ENCODE measurements at places on chromosomes 1 and 21.

- peak; percentile 7 for DNase-seq
Measured at GRCh38 chr1:12001249-12001917, 17.9 kb upstream of the MIIP start.

GRCh38 chr1:218332416-218332815, 12.7 kb upstream of the TGFB2 start:
- DNase-seq, result no peak

GRCh38 chr1:208054485-208054884, 143.6 kb upstream of the CD34 start:
- no peak for DNase-seq

DNA sequence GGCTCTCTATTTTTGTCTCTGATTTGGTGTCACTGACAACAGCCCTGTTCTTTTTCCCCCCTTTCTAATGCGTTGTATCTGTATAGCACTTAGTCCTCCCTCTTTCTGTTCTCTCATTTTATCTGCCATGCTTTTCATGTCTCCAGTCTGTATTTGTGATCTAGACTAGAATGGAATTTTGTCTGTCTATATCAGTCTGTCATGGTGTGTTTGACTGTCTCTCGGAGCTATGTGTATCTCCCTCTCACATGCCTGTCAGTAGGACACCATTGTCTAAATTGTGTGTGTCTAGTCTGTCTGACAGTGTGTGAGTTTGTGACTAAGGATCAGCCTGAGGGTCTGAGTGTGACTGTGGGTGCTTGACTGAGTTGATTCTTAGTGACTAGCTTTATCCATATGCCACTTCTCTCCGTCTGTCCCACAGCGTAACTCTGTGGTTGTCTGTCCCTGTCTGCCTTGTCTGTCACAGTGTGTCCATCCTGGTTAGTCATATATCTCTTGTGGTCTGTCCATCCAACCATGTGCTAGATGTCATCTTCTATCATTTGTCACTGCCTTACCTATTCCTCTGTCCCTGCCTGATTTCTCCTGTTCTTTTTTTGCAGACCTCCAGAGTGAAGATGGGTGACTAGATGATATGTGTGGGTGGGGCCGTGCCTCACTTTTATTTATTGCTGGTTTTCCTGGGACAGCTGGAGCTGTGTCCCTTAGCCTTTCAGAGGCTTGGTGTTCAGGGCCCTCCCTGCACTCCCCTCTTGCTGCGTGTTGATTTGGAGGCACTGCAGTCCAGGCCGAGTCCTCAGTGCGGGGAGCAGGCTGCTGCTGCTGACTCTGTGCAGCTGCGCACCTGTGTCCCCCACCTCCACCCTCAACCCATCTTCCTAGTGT, 1.4 kb upstream of the B4GALT2 start:
- no peak for DNase-seq

- peak; percentile 73 for DNase-seq
Measured at GRCh38 chr1:33429856-33430691, 821 bp downstream of the PHC2 start.

DNA sequence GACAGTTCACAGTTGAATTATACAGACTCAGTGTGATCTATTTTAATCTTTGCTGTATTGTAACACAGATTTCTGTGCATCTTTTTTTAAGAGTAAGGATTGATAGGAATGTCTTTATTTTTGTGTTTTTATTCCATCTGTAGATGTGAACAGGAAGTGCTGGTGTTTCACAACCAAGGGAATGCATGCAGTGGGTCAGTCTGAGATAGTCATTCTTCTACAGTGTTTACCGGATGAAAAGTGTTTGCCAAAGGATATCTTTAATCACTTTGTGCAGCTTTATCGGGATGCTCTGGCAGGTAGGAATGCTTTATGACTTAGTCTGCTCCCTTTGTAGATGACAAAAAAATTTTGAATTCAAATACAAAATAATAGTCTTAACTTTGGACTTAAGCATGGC, 84.5 kb downstream of the CC2D1B start:
- DNase-seq, result no peak

- DNase-seq, result no peak
Measured at GRCh38 chr1:228142155-228142691, 2.1 kb downstream of the GUK1 start.

GRCh38 chr1:1925437-1926345, 6.6 kb upstream of the TMEM52 start:
- no peak for DNase-seq

DNA sequence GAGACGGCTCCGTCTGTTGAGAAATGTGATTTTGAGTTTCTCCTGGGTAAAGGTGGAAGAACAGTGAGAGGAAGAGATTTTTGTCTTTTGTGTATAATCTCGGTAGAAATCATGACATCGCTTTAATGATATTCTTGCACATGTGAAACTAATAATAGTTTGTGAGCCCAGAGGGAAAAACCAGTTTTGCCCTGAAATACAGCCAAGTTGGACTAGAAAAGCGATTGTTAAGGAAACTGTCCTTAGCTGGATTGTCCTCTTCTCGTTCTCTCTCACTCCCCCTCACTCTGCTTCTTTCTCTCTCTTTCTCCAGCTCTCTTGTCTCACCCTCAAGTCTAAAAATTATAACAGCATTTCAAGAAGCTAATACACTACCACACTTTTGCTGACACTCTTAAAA, 17.1 kb downstream of the KCNJ6 start:
- DNase-seq, result no peak

GRCh38 chr1:10271869-10272268, 61.5 kb downstream of the KIF1B start:
- no peak for DNase-seq

DNA sequence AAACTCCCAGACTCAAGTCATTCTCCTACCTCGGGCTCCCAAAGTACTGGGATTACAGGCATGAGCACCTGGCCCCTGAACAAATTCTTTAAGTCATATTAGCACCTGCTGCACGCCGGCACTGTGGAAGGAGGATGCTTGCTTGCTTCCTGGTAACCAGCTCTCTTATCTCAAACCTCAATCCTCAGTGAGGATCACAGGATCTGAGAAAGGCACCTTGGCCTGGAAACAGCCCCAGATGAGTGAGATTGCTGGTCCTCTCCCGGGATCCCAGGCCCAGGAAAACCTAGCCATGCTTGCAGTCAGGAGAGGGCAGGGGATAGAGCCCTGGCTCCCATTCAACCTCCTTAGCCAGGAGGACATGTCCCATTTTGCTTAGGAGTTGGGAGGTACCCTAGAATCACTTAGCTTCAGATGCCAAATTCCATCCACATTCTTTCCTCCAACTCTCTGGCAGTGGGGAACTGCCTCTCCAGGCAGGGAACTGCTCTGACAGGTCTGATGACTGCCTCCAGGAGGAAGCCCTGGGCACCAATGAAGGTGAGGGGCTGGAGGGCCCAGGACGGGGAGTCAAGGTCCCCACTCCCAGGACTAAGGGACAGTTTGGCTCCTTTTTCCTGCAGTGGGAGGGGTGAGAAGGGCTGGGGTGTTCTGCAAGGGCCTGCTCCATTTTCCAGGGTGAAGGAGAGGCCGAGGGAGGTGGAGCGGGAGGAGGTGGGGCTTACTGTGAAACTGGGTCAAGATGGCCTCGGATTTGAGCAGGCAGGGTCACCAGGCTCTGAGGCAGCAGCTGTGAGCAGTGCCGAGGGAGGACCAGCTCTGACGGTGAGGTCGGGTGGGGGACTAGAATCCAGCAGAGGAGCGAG, 9.5 kb downstream of the GPR37L1 start:
- DNase-seq, result no peak

DNA sequence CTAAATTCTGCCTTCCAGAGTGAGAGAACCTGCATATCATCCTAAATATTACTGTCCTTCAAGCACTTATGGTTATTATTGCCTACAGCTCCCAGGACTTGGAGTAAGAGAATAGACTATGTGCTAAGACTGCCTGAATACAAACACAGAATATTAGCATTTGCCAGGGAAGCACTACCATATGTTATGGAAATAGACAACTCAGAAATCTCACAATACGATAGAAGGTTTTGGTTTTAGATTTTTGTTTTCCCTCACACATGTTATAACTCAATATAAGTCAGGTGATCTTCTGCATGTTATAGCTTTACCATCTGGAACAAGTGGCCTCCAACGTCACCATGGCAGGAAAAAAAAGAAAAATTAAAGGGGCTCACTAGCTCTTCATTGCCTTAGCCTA, 413.9 kb downstream of the LRRIQ3 start:
- DNase-seq, result no peak

- no peak for DNase-seq
Measured at GRCh38 chr1:42282024-42282579, 52.9 kb downstream of the FOXJ3 start.

DNA sequence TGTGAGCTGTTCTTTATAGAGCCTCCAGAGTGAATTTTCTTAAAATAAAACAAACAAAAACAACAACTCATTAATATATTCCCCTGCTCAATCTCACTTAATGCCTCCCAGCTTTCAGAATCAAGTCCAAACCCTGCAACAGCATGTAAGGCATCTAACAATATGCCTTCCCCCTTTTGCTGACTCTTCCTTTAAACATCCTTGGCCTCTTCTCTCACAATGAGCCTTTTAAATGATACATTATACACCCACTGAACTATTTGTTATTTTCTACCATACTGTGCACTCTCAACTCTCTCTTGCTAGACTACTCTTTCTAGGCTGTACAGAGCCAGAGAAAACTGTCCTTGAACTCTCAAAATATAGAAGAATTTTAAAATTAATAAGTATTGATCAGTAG, 115.2 kb upstream of the SNX7 start:
- DNase-seq, result no peak

DNA sequence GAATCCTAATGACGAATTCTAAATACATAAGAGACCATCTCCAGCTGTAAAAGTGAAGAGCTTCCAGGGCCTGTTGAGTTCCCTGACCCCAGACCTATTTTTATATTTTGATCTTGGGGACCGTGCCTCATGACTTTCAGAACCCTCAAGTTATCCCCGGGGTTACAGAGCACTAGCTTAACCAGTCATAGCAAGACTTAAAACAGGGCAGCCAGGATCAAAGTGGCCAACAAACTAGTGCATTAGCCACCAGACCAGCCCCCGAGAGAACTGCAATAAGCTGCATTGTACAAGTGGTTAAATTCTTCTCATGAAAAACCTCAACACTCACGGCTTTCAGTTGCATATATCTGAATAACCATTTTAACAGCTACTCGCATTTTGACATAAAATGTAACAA, 183.0 kb downstream of the BARHL2 start:
- DNase-seq, result no peak

DNA sequence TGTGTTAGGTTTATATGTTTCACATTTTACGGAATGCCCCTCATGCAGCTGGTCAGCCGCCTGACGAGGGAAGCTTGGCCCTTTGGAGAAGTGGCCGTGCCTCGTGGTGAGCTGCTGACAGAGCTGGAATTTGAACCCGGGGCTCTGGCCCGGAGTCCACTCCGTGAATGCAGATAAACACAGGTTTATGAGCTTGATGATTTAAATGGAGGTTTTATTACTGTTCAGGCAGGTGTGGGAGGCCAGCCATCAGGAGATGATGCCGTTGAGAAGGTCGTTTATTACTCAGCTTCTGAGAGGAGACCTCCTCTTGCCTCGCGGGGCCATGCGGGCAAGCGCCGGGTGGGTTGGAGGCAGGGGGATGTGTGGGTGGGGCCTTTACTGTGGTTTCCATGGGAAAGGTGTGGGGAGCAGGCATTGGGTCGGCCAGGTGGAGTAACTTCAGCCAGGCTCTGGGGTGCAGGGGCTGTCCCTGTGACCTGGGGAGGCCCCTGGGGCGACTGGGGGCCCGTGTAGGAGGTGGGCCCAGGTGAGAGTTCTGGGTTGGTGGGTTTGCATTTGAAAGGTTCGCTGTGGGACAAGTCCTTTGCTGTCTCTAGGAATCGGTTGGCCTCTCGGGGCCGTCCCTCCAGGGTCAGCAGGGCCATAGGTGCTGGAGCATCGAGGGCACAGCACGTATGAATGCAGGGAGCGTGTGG, 22.0 kb downstream of the PRKCZ start:
- DNase-seq, result no peak

- no peak for DNase-seq
Measured at GRCh38 chr1:151720554-151720953, 768 bp upstream of the RIIAD1 start.

- no peak for DNase-seq
Measured at GRCh38 chr1:114263343-114263742, 109.7 kb upstream of the SYT6 start.

DNA sequence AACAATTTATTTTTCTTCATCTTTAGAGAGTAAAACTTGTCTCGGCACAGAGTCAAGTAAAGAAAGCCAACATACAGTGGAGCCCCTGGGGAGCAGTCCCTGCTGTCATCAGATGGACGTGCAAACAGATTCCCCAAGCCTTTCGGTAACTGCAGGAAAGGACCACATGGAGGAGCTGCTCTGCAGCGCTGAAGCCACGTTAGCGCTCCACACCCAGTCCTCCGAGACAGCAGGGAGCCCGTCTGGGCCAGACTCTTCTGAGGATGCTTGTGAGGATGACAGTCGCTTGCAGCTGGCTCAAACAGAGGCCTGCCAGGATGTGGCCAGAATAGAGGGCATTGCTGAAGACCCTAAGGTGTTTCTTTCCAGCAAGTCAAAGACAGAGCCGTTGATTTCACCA, 77.1 kb upstream of the SCCPDH start:
- DNase-seq, result no peak

GRCh38 chr1:41902159-41902577, 16.6 kb downstream of the HIVEP3 start:
- DNase-seq, result no peak

DNA sequence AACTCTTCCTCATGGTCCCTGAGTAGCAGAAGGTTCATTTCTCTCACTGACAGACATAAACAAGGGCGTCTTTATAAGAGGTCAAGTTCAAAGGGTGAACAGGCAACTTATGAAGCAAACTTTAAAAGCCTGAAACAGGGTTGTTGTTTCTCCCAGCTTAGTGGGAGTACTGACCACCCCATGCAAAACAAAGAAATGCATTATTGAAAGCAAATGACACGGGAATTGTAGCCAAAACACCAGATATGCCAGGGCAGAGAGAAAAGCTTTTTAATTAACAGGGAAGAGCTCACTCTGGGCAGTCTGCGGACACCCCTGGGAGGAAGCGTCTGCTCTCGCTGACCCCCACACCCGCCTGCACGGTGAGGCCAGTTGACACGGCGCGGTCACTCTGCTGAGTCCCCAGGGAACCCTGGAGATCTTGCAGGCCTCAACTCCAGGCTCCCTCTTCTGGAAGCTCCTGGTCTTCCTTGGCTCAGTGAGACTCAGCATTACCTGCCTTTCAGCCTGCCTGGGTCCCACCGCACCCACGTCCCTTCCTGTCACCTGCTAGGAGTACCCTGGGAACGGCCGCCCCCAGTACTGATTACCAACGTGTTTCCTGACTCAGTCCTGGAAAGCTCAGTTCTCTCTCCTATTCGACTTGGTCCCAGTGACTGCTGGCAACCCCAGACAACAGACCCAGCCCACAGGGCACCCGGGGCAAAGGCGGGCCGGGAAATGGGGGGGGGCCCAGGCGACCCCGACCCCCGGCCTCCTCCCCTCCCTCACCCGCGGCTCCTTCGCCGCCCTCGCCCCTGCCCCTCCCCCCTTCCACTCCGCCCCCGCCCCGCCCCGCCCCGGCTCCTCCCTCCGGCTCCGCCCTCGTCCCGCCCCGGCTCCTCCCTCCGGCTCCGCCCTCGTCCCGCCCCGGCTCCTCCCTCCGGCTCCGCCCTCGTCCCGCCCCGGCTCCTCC, 972 bp downstream of the CFAP410 start:
- DNase-seq, result peak; percentile 87
